Tibial nerve (tissue), 4 donors: ENCODE measurements at places on chromosomes 16 and 17. TPM values are rescaled to one million over a fixed set of nuclear protein-coding genes. Genes with fewer than 3 reads are reported as not detected.
A peak's percentile ranks its signal among the peaks of the same experiment; 100 is the strongest.

Gene PPP1R27
- 2.6 TPM for total RNA-seq

Gene PMM2
- 45.6 TPM for total RNA-seq

Gene RCVRN
- total RNA-seq: not detected

Gene CRYM
- not detected for total RNA-seq

Gene OR2C1
- total RNA-seq: 0.59 TPM

Gene MPP3
- 24.7 TPM for total RNA-seq

Gene OTOP2
- not detected for total RNA-seq

Gene CAMKK1
- 9.2 TPM for total RNA-seq

DNA sequence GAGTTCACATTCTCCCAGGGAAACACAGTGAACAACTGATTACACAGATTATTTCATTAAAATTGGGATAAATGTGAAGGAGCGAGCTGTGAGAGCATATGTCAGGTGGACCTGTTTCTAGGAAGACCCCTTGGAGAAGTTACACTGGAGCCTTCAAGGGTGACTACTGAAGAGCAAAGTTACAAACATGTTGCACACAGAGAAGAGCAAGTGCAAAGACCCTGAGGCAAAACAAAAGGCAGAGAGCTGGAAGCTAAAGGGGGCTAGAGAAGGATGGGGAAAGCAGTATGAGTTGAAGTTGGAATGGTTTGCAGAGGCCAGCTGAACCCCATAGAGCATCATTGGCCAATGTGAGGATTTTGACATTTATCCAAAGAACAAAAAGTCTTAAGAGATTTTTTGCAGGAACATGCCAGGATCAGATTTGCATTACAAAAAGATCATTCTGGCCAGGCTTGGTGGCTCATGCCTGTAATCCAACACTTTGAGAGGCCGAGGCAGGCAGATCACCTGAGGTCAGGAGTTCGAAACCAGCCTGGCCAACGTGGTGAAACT is 14.1 kb downstream of the PDZD9 start:
- no peak for DNase-seq
- H3K27ac ChIP-seq: peak overlapping the region; percentile 2
- no peaks in the 10 kb centered on the region for H3K4me1 ChIP-seq
- H3K27me3 ChIP-seq: no peaks in the 10 kb centered on the region
- H3K36me3 ChIP-seq: peaks cover 49% of the 10 kb centered on the region

- H3K27ac ChIP-seq: peak overlapping the region; percentile 85
- no peaks in the 10 kb centered on the region for H3K27me3 ChIP-seq
- H3K4me1 ChIP-seq: peaks cover 52% of the 10 kb centered on the region
- peak; percentile 22 for DNase-seq
- H3K4me3 ChIP-seq: peak overlapping the region; percentile 61
Observed at GRCh38 chr17:7932483-7932891, 481 bp downstream of the CNTROB start.

DNA sequence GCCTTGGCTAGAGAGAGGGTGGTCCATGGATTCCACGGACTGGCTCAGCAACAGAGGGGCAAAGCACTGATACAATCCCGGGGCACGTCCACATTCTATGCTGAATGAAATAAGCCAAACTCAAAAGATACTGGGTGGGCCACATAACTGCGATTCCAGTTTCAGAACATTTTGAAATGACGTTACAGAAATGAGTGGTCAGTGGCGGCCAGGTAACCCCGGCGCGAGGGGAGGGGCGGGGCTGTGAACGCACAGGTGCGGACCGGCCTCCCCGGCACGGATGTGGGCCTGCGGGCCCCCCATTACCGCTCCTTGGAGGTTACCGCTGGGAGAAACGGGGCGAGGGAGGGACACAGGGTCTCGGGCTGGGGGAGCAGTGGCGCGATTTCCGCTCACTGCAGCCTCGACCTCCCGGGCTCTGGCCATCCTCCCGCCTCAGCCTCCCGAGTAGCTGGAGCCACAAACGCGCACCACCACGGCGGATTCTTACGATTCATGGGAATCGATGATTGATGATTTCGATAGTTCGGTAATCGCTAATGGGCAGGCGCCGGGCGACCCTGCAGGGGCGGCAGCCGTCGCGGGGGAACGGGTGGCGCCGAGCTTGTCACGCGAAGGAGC is 559 bp downstream of the MVD start:
- peaks cover 21% of the 10 kb centered on the region for H3K36me3 ChIP-seq
- H3K27ac ChIP-seq: peak overlapping the region; percentile 90
- H3K4me1 ChIP-seq: no peaks in the 10 kb centered on the region
- H3K27me3 ChIP-seq: no peaks in the 10 kb centered on the region
- no peak for DNase-seq

GRCh38 chr17:81457401-81457800 is 55.2 kb downstream of the ACTG1 start:
- no peak for DNase-seq
- no peaks in the 10 kb centered on the region for H3K4me1 ChIP-seq
- H3K36me3 ChIP-seq: peaks cover 67% of the 10 kb centered on the region
- no peaks in the 10 kb centered on the region for H3K27me3 ChIP-seq

GRCh38 chr16:31363721-31364120 is 8.7 kb downstream of the ITGAX start:
- DNase-seq: no peak
- H3K27ac ChIP-seq: no peak overlapping the region
- no peaks in the 10 kb centered on the region for H3K36me3 ChIP-seq

GRCh38 chr17:28385037-28385400 is 13.5 kb downstream of the SARM1 start:
- peaks cover 6% of the 10 kb centered on the region for H3K4me1 ChIP-seq
- no peaks in the 10 kb centered on the region for H3K27me3 ChIP-seq
- H3K27ac ChIP-seq: no peak overlapping the region
- no peak for DNase-seq

DNA sequence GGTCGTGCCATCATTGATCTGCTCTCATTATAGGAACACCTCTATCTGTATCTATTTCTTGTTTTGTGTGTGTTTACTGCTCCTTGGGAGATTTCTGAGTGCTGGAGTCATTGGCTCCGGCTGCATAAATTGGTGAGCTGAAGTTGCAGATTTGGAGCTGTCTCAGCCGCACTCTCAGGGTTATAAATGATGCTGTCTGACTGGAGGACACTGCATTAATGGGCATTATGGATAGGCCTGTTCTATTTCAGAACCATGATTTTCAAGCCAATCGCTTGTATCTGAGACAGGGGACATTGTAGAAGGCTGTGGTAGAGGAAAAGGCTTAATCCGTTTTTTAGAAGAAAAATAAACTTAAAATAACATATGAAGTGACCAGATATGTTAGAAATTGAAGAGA is 126.4 kb upstream of the KIF2B start:
- H3K27me3 ChIP-seq: no peaks in the 10 kb centered on the region
- no peak overlapping the region for H3K27ac ChIP-seq
- no peaks in the 10 kb centered on the region for H3K4me1 ChIP-seq
- H3K4me3 ChIP-seq: no peak overlapping the region

DNA sequence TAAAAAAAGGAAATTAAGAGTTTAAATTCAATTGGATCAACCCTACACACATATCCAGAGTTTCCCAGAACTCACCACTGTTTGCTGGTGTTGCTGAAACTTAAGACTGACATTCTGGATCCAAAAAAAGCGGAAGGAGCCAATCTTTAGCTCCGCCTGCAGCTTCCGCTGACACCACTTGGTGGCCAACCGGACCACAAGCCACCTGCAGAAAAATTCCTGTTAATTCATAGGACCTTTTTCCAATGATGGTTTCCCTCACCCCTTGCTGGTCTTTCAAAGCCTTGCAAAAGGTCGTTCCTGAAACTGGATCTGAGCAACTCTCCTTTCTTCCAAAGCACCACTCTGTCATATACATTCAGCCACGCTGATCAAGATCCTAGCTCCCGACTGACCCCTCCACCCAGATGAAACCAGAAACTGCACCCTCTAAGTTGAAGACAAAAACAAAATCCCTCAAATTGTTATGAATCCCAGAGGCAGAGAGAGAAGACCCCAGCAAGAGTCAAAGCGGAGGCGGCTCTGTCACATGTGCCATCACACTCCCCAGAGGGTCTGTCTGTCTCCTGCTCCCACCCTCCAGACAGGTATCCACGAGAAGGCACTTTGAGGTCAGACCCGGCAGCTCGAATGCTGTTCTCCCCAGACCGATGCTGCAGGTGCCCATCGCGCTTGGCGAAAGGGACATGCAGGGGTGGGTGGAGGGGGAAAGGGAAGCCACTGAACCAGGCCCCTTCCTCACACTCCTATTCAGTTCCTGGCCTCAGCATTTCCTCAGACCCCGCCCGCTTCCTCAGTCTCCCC is 773 bp downstream of the BLTP2 start:
- H3K27ac ChIP-seq: peak overlapping the region; percentile 92
- peaks cover 53% of the 10 kb centered on the region for H3K36me3 ChIP-seq
- no peaks in the 10 kb centered on the region for H3K27me3 ChIP-seq

GRCh38 chr17:14198013-14198412 is 38.6 kb downstream of the CDRT15 start:
- no peak overlapping the region for H3K4me3 ChIP-seq
- H3K4me1 ChIP-seq: peaks cover 12% of the 10 kb centered on the region
- H3K36me3 ChIP-seq: no peaks in the 10 kb centered on the region
- no peaks in the 10 kb centered on the region for H3K27me3 ChIP-seq
- DNase-seq: no peak

DNA sequence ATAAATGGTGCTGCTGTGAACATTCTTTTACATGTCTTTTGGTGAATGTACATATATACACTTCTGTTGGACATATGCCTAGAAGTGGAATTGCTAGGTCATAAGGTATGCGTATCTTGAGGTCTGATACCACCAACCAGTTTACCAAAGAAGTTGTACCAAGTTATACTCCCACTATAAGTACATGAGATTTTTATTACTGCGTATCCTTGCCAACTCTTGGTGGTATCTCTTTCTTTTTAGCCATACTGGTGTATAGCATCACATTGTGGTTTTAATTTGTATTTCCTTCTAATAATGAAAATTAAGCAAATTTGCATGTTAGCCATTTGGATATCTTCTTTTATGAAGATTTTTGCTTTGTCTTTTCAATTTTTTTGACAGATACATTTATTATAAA is 80.5 kb downstream of the ATF7IP2 start:
- H3K4me3 ChIP-seq: no peak overlapping the region
- no peak for DNase-seq
- H3K4me1 ChIP-seq: no peaks in the 10 kb centered on the region
- H3K27ac ChIP-seq: no peak overlapping the region
- H3K36me3 ChIP-seq: no peaks in the 10 kb centered on the region

DNA sequence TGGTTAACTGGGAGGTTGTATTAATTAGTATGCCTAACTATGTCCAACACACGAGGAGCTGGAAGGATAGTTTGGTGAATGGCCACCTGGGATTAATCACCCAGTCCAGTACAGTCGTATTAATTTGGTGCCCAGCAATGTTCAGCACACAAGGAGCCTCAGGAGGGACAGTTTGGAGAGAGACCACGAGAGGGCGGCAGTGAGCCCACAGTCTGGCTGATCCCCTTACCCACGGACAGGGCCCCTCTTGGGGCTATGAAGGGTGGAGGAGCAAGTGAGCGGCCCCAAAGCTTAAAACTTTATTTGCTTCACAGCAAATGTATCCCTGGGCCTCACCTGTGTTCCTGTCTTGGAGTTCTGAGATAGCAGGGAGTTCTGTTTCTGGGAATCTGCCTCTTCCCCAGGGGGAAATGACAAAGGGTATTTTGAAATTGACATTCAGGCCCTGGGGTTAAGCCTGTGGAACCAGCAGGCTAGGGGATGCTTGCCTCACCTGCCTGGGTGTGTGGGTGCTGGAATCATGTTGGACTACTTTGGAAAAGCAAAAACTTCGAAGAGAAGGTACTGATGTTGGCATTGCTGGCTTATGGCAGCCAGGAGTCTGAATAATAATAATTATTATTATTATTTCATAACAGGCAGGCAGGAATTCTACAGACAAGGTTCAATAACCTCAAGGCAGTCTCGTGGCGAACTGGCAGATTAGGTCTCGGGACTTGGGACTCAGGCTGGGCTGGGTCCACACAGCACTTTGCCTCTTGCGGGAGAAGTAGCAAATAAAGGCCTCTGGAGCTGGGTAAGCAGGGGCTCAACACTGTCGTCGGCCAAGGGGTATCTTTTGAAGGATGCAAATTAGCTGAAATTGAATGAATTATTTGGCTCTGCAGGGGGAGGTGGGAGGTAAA is 227.6 kb upstream of the ASIC2 start:
- H3K27me3 ChIP-seq: no peaks in the 10 kb centered on the region
- no peak overlapping the region for H3K4me3 ChIP-seq
- H3K27ac ChIP-seq: no peak overlapping the region
- no peaks in the 10 kb centered on the region for H3K36me3 ChIP-seq

DNA sequence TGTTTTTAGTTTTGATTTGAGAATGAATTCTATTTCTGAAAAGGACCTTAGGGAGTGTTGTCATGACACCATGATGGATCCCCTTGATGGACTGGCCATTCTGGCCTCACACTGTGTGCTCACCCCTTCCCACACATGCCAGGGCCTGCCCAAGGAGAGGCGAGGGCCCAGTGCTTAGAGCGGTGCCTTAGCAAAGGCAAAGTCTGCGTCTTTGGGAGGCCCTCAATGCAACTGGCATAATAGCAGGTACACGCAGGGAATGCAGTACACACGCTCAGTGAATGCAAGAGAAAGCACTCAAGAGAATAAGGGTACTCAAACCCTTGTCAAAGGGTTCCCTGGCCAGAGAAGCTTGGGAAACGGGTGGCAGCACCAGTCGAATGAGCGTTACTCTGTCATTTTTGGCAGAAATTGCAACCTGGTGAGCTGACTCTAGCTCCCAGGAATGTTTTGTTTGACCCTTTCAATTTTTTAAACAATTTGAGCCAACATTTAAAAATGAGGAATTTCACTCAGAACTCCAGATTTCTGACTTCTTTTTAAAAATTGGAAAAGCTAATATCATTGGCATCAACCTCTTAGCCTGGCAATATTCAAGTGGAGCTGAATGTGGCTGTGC is 32.1 kb downstream of the NKD1 start:
- H3K27me3 ChIP-seq: no peaks in the 10 kb centered on the region
- DNase-seq: no peak
